ENCODE measurements at places on chromosomes 3 and 15. TPM values are rescaled to one million over a fixed set of nuclear protein-coding genes. Genes with fewer than 3 reads are reported as not detected.

ISLR gene
- 18.8 TPM for polyA plus RNA-seq

MYO5C gene
- 4.6 TPM for polyA plus RNA-seq

DNA sequence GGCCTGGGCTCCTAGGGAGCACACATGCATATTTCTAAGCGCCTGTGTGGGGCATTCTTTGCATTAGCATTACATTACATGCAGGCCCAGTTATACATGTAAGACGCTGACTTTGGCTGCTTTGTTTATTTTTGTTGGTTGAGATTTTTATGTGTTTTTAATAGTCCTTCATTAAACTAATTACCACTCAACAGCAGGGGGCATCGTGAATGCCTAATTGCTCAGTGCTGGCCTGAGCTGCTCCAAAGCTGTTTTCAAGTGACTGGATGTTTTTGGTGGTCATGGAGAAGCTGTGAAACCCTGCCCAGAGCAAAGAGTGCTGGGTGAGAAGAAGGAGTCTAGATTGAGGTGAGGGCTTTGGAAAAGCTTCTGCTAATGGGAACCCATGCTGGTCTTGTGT lies 41.5 kb downstream of the GPD1L start:
- no peak for DNase-seq

GRCh38 chr3:97010881-97011657 lies 196.7 kb downstream of the EPHA6 start:
- no peak for DNase-seq

GRCh38 chr3:48301800-48302166 lies 31.7 kb downstream of the SPINK8 start:
- no peak for DNase-seq

DNA sequence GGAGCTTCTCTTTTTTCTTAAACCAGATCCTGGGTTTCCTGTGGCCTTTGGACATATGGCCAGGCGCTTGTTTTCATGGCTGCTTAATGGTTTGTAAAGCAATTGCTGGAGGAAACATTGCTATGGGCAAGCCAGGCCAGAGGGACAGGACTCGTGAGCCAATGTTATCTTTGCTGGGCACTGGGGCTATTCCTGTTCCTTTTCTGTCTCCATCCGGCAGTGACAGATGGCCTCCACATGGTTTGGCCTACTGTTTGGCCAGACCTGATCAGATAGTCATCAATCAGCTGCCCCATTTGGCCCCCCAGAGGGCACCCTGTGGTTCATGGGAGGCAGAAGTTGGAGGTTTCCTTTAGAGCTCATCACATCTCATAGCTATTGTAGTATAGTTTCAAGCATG lies 326.1 kb upstream of the ROPN1 start:
- no peak for DNase-seq

- DNase-seq: no peak
These were observed 39.0 kb downstream of the FAM3D start for GRCh38 chr3:58627570-58627885.
